Cardiac fibroblast (primary cell): ENCODE measurements at places on chromosomes 1 and 21.

DNA sequence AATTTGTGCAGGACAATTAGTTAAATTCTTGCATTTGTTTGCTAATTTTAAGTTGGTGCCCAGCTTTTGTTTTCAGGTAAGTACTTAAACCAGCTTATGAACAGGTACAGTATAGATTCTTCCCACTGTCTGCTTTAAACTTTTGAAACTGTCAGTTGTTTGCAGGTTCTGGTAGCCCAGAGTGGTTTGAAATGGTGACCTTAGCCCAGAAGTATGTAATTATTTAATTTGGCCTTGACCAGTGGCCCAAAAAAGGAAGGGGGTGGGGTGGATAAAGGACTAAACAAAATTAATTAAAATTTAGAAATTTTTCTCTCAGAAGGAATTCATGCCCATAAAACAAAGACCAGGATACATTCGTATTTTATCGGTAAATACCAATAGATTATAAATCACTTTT, 69.0 kb downstream of the PTBP2 start:
- no peak for DNase-seq

DNA sequence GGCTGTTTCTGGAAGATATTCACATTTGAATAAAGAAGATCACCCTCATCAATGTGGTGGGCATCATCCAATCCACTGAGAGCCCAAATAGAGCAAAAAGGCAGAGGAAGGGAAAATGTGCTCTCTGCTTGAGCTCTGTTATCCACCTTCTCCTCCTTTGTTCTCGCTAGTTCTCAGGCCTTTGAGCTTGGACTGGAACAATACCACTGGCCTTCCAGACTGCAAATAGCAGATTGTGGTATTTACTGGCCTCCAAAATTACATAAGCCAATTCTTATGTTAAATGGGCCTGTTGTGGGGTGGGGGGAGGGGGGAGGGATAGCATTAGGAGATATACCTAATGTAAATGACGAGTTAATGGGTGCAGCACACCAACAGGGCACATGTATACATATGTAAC, 219.3 kb downstream of the C1orf94 start:
- no peak for DNase-seq

DNA sequence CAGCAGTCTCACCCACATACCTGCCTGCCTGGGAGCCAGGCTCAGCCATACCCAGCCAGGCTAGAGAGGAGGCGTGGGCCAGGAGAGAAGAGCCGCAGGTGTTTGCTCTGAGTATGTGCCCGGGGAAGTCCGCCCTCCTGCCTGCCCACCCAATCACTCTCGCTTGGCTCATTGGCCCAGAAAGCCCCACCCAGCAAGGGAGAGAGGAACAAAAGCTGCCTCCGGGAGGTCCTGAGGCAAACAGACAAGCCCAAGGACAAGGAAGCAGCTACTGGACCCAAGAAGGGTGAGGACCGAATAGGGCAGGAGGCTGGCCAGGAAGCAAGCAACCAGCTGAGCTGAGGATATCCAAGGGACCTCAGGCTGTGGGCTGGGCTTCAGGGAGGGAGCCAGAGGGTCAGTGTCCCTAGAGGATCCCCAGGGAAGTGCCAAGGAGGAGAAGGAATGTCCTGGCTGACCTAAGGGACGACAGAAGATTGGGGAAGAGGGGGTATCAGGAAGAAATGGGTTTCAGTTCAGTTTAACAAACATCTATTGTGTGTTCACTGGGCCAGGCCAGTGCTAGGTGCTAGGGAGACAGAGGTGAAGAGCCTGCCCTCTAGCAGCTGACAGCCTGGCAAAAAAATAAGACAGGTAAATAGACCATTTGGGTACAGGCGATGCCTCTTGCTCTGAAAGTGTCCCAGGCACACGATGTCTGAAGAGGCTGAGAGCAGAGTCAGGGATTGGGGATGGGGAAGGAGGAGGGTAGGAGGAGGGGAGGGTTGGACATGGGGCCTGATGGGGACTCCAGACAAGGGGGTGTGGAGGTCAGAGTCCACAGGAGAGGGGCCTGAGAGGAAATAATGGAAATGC, at the start of gene GJB4:
Gene GJB4 (plus strand): TSS at position 238 of the 855 bp plus-strand sequence. CDS start 1,515 bp downstream, outside the sequence.
- DNase-seq, result no peak

DNA sequence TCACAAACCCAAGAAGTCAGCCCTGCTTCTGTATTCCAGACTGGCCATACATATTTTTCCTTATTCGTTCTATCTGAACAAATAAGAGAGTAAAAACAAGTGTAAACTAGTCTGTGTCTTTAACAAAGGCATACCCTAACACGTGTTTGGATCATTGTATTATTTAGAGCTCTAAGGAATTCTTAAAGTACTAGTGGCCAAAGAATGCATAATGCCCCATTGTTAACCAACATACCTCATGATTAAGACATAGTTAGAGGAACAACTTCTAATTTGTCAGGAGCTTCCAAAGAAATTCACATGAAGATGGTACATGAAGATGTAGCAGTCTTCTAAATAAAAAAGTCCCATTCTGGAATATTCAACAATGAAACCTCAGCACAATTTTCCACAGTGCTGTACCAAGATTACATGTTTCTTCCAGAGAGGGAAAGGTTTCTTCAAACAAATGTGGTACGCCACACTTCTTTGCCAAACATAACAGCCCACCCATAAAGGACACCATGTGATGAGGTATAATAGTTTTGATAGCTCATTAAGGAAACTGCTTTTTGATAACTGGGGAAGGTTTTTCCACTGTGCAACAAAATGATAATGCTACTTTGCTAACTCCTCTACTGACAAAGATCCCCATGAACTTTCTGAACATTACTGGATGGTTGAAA, 5.0 kb downstream of the PALMD start:
- DNase-seq, result peak; percentile 79

DNA sequence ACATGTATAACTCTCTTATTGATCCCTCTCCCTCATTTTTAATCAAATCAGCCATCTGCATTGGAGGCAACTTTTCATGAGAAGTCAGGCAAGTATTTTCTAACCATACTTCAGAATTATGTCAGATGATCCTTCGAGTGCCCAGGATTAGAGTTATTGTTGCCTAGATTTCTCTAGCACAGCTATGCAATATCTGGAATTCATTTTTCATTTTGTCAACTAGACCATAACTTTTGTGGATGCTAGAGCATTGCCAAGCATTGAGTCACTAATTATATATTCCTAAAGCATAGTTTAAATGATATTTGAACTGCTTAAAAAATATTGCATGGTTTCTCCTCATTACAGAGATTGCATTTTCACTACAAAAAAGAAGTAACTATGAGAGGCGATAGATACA, 21.2 kb downstream of the HFM1 start:
- DNase-seq, result peak; percentile 12
